ENCODE measurements at places on chromosomes 3 and 15.

- no peak for DNase-seq
Measured at GRCh38 chr3:18098960-18099587, 326.1 kb downstream of the SATB1 start.

GRCh38 chr3:50237754-50238548 is 1.9 kb downstream of the GNAI2 start:
- peak; percentile 79 for DNase-seq

- no peak for DNase-seq
Measured at GRCh38 chr3:46665763-46666452, 27.6 kb downstream of the ALS2CL start.

- DNase-seq = no peak
Measured at GRCh38 chr3:123935830-123936229, 25.2 kb downstream of the CCDC14 start.
